ENCODE measurements at places on chromosomes 7 and 10.
A peak's percentile ranks its signal among the peaks of the same experiment; 100 is the strongest.

- DNase-seq = no peak
These were observed 99.7 kb upstream of the NOBOX start for GRCh38 chr7:144503215-144503614.

DNA sequence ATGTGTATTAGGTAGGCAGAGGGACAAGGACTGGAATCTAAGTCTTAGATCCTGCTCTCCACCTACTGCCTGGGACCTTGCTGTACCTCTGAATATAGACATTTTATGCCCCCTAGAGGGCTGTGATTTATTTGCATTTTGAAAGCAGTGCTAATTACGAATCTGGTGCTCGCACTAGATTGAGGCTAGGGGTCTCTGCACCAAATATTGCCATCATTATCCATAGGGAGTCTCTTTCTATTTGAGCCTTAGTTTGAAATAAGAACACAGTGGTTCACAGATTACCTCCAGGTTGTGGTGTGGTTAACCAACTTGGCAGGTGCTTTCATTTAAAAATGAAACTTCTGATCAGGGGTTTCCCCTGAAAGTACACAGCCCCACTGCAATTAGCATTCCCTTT lies 41.8 kb downstream of the CNNM1 start:
- DNase-seq = peak; percentile 66

GRCh38 chr7:117412946-117413559 lies 14.2 kb downstream of the ASZ1 start:
- no peak for DNase-seq

DNA sequence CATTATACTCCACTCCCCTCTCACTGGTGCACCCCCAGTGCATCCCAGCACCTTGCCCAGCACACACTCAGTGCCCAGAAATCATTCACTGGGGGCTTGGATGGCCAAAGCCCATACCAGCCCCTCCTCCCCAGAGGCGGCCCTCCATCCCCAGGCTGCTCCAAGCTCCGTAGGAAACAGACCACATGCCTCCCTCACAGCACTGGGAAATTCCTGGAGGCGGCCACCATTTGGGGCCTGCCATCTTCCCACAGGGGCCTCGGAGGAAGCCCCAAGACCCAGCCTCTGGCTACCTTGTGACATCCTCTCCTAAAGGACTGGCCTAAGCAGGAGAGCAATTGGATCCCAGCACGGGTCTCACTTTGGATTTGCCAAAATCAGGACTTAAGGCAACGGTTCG lies 49.7 kb downstream of the FOXL3 start:
- DNase-seq = no peak

GRCh38 chr10:65898055-65898454 lies 1027.8 kb upstream of the LRRTM3 start:
- peak; percentile 14 for DNase-seq

- DNase-seq = no peak
These were observed 379.1 kb downstream of the INHBA start for GRCh38 chr7:41323806-41324205.

DNA sequence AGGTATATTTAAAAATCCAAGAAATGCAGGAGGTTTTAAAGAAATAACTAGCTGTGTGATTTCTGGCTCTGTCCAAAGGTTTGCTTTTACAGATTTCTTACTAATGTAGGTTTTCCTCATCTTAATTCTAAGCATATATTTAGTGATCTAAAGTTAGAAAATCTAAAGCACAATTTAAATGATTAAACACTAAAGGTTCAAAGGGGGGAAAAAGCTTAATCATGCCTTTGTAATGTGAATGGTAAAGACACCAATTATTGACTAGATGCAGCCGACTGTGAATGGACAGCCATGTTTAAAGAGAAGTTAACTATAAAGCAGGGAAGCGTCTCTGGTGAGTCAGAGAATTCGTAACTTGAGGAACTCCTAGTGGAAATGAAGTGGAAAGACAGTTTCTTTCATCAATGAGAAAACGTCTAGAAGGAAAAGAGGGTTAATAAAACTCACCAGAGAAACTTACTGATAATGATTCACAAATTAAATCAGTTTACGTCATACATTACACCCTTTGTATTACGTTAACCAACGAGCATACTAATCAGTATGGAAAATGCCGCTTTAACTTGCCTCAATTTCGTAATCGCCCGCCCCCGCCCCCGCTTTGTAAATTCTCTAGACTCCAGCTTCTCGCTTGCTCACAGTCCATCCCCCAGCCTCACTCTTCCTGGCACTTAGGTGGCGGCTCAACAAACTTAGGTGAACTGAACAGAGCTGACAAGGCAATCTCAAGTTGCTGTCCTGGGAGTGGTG lies 1.1 kb upstream of the HBP1 start:
- DNase-seq = peak; percentile 91

DNA sequence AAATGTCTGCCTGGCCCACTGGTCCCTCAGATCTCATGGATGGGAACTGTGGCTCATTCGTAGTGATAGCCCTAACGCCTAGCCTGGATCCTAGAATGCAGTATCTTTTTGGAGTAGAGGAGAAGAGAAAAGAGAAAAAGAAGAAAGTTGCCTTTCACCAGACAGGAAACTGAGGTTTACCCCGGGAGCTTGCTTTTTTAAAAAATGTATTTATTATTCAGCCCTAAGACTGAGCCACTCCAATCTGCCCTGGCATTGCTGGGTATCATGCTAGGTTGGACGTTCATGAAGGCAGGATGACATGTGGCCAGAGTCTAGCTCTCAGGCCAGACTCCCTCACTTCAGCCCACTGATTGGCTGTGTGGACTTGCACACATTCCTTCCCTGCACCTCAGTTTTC lies 21.5 kb upstream of the C10orf105 start:
- no peak for DNase-seq

- DNase-seq = no peak
These were observed 9.4 kb downstream of the SCRN1 start for GRCh38 chr7:29980151-29980550.

DNA sequence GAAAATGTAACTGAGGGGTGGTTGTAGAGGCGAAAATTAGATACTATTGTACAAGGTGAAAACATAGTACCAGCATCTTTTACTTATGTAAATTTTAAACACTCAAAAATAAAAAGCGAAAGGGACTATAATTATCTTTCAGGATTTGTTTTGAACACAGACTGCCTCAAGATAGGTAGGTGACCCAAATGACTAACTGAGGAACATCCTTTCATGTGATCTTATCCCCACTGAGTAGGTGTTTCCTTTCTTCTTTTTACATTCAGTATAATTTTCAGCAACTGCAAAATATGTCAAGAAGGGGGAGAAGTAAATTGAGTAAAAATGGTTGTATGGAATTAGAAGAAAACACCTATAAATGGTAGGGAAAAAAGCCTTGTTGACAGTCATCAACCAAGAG lies 236.7 kb downstream of the PHF14 start:
- DNase-seq = no peak

- no peak for DNase-seq
These were observed 40.7 kb downstream of the TBC1D12 start for GRCh38 chr10:94443047-94443446.

GRCh38 chr7:85737426-85737825 lies 550.6 kb upstream of the SEMA3D start:
- DNase-seq = no peak

DNA sequence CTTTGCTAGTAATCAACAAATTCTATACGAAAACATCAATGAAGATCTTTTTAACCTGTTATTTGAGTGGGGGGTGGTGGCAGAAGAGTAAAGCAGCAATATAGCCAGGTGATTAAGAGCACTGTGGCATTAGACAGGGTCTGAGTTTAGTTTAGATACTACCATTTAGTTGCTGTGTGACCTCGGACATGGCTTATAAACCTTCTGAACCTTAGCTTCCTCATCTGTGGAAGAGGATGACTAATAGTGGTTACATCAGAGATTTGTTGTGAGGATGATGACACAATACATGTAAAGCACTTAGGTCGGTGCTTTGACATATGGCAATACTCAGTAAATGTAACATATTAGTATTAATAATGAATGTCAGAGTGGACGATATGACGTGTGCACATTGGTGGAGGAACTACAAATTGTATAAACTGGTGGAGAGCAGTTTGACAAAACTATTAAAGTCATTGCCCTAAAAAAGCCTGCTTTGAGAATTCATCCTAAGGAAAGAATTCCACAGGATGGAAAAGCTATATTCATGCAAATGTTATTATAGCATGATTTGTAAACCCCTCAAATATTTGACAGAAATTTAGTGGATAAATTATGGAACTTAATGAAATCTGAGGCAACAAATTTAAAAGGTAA lies 24.3 kb downstream of the SPAG6 start:
- peak; percentile 42 for DNase-seq

DNA sequence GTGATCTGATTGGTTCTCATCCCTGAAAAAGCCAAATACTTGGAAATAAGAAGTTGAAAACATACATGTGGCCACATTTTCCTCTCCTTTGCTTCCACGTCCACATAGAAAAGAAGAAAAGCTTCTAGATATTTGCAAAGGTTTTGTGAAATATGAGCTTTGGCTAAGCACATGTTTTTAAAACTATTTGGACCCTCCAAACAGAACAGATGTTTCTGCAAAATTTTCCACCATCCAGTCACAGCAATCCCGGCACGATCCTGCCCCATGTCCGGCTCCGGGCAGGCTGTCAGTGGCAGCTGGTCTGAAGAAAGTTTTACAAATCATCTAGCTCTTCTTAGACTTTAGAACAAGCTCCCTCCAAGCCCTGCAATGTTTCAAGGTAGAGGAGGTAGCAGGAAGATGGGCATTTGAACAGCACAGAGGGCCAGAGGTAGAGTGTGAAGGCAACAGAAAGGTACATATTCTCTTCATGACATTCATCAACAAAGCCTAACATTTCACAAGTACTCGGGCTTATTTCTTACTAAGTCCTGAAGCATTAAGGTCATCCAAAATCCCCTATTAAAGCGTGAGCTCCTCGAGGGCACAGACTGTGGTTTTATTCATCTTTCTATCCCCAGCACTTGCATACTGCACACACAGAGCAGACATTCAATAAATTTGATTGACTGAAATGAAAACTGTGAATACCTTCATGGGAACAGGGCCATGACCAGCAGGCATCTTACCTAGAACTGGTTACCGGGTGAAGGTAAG lies 110.1 kb downstream of the JAZF1 start:
- DNase-seq = no peak

GRCh38 chr7:98509836-98510235 lies 107.2 kb upstream of the NPTX2 start:
- DNase-seq = no peak

GRCh38 chr10:86254081-86254480 lies 112.5 kb downstream of the GRID1 start:
- DNase-seq = no peak

- DNase-seq = no peak
These were observed 50.0 kb upstream of the FRMD4A start for GRCh38 chr10:14380746-14381145.

GRCh38 chr7:129298268-129298893 lies 73.6 kb downstream of the AHCYL2 start:
- DNase-seq = peak; percentile 79

DNA sequence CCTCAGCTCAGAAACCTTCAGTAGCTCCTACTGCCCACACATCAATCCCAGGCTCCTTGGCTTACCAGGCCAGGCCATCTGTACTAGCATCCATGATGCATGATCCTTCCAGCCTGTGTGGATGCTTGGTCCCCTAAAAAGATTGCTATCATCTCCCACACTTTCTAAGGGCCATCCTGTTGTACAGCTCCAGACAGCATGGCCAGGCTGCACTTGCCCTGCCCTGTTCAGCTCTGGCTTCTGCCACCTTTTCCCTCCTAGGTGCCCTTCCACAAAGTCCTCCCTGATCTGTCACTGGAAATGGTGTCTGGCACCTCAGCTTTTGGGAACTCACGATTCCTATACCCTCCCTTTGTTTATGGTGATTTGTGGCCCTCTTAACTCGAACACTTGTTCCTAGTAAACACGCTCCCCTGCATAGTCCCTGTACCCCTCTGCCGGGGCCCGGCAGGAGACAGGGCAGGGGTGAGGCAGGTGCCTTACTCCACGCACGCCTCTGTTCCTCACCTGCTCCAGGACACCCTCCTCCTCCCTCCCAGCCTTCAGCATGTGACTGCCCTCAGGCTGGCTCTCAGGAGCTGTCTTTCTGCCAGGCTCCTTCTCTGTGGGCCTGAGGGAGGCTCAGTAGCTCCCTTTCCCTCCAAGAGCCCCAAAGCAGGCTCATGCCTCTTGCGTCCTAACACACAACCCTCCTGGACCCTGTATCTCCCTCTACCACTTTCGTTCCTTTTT lies 71.8 kb downstream of the CDH23 start:
- no peak for DNase-seq

DNA sequence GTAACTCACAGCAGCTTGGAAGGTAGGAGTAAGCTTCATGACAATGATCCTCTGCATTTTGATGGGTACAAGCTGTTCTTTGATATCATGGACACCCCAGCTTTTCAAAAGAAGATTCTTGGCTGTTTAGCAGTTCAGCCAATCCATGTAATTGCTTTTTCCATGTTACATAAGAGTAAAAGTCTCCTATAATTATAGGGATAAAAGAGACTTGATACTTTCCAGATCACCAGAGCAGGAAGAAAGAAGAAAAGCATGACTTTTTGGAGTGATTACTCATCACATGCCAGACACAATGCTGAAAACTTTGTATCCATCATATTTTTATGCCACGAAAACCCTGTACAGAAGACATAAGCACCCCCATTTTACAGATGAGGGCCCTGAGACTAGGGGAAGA lies 1049.7 kb downstream of the NRG3 start:
- DNase-seq = no peak

- peak; percentile 88 for DNase-seq
These were observed at the start of gene TM9SF3 for GRCh38 chr10:96586419-96587263. Gene TM9SF3, minus strand, starts transcription at chr10:96587012. Its CDS starts 177 bp downstream, at chr10:96586835.

GRCh38 chr7:117071551-117071950 lies 118.2 kb downstream of the ST7 start:
- no peak for DNase-seq

DNA sequence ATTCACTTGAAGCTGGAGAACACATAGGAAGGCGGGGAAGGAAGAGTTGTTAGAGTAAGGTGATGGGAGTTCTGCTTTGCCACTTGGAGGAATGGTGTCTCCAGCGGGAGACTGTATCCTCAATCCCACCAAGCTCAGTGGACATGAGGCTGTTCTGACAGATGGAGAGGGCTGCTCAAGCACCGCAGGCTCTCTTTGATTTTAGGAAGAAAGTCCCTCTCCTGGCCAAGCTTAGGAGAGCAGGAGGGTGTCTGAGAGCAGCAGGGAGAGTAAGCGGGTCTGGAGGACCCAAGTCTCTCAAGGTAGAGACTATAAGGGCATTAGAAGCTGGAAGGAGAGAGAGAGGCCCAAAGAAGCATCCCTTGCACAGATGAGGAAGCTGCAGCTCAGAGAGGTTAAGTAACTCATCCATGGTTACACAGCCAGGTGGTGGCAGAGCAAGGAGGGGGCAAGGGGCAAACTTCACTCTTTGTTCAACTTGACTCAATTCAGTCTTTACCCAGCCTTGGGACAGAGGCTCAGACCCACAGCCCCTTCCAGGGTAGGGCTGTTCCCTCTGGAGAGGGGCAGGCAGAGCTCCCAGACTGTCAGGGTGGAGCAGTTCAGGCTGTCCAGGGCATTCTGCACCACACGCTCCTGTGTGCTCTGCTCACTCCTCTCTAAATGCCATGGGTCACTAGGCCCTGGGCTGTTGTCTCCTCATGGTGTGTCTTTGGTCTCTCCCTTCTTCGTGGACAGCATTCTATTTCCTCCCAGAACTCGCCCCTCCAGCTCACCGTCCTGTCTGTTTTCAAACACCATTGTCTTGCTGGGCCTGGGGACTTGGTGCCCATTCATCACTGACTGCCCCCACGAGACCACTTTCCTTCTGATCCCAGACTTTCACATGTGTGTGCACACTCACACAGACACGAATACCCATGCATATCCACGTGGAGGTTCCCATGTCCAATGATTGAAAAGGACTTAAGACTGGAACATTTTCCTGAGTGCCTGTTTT lies 8.9 kb downstream of the CHAT start:
- DNase-seq = no peak

- DNase-seq = no peak
These were observed 499.7 kb upstream of the MKI67 start for GRCh38 chr10:128625926-128626325.
